Activated CD4-positive, alpha-beta T cell treated with anti-CD3 and anti-CD28 coated beads for 48 hours (primary cell): ENCODE measurements at places on chromosomes 7 and 10.

GRCh38 chr10:34145715-34146114, 669.4 kb downstream of the PARD3 start:
- no peak for DNase-seq

DNA sequence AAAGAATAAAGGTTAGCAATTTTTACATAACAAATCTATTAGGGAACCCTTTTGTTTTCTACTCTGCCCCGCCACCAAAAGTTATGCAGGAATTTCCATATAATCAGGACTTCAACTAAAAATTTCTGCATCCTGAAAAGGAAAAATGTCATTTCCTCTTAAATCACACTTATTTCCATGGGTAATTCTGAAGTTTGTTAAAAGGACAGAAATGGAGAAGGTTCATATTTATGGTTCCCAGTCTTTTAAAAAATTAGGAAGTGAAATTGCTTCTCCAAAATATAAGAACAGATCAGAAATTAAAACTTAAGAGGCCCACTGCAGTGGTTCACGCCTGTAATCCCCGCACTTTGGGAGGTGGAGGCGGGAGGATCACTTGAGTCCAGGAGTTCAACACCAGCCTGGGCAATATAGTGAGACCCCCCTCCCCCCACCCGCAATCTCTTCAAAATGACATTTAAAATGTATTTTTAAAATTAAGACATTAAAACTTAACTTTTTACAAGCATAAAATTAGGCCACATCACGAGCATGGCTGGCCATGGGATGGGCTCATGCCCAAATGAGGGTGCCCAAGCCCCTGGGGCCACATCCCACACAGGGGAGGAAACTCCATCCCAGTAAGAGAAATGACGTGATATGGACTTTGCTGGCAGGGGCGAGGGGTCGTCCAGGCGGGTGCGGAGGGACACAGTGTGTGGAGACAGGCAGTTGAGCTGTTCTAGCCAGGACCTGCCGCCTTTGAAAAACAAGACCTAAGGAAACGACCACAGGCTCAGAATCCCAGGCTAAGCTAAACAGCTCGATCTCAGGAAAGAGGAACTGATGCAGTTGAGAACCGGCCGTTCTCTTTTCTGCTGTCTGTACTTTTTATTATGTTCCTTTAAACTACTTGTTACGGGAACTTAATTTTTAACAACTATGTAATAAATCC, 51.3 kb upstream of the NFE2L3 start:
- no peak for DNase-seq

GRCh38 chr7:94445696-94446194, 51.0 kb downstream of the COL1A2 start:
- no peak for DNase-seq

DNA sequence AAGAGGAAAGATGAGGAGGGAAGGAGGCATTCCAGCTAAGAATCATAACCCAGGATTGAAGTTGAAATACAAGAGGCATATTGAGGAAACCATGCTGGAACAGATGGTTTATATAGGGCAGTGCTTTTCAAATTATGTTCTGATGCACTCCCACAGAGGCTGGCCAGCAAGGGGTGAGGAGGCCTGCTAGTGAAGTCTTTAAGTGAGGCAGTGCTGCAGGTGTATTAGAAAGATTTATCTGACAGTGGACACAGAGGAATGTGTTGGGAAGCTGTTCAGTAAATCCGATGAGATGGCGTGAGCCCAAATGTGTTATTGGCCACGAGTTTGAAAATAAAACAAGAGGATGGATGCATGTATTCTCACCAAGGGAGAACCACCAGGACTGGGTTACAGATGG, 28.6 kb downstream of the REEP3 start:
- DNase-seq, result no peak

- no peak for DNase-seq
Measured at GRCh38 chr7:128303643-128304042, 40.1 kb downstream of the RBM28 start.

DNA sequence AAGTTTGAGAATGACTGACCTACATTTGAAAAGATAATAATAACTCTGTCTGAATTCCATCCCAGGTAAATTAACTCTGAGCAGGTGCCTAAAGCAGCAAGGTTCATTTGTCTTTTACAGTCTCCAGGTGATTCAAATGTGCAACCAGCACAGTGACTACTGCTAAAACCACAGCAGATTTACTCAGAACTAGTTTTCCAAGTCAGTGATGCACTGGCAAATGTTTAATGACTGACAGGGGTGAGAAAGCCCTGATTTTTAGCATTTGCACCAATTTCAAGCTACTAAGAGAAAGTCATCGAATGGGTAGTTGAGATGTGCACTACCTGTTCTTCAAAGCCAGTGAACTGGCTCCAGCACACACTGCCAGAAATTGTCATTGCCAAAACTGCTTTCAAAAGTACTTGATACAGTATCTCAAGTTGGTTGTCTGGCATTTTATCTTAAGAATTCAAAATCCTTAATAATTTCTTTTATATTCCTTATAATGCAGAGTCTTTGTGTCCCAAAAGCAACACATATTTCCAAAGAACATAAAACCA, 60.3 kb downstream of the ATOH7 start:
- DNase-seq, result no peak

DNA sequence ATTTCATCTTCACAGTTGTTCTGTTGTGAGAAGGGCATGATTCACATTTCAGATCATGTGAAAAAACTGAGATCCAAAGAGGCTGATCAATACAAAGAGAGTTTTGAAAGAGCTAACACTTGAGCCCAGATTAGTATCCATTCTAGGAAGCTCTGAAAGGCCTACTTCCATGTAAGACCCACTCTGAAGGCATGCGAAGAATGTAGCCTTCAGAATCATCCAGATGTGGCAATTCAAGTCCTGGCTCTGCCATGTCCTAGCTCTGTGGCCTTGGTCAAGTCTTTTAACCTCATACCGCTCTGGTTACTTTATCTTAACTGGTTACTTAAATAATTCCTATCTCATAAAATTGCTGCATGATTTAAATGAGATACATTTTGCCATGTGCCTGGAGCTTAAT, 111.1 kb downstream of the FZD1 start:
- DNase-seq, result no peak

GRCh38 chr10:117747636-117748035, 205.1 kb downstream of the EMX2 start:
- no peak for DNase-seq

GRCh38 chr7:11707606-11708193, 124.3 kb downstream of the THSD7A start:
- no peak for DNase-seq

- DNase-seq, result peak; percentile 69
Measured at GRCh38 chr7:131231381-131232220, 96.1 kb upstream of the MKLN1 start.

- DNase-seq, result no peak
Measured at GRCh38 chr7:45173596-45174327, 16.2 kb downstream of the RAMP3 start.

GRCh38 chr10:89588671-89589070, 53.3 kb upstream of the SLC16A12 start:
- DNase-seq, result no peak
